ENCODE measurements at places on chromosomes 13 and 19.

- DNase-seq: no peak
Measured at GRCh38 chr13:100789025-100789424, 114.4 kb upstream of the TMTC4 start.

- DNase-seq: no peak
Measured at GRCh38 chr13:45704854-45705695, 3.0 kb downstream of the CBY2 start.

GRCh38 chr13:50584856-50585580 lies 258.5 kb downstream of the DLEU7 start:
- no peak for DNase-seq

DNA sequence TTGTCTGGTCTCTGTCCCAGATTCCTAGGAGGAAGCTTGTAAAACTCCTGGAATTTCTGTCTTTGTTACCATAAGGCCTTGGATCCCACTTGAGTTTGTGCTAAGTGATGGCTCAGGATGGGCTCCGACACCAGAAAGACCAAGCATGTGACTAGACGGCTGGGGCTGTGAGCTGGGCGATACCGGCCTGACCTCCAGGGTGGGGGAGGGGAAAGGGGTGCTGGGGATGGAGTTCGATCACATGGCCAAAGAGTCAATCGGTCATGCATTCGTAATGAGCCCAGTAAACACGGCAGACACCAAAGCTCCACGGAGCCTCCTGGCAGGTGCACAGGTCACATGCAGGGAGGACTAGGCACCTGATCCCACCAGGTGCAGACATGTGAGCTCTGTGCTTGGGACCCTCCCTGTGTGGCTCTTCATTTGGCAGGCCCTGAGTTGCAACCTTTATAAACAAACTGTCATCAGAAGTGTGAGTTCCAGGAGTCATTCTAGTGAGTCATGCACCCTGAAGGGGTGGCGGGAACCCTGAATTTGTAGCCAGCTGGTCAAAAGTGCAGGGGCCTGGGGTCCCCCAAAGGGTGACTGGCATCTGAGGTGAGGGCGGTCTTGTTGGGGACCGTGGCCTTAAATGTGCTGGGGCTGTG lies 27.1 kb downstream of the ELAVL1 start:
- no peak for DNase-seq

DNA sequence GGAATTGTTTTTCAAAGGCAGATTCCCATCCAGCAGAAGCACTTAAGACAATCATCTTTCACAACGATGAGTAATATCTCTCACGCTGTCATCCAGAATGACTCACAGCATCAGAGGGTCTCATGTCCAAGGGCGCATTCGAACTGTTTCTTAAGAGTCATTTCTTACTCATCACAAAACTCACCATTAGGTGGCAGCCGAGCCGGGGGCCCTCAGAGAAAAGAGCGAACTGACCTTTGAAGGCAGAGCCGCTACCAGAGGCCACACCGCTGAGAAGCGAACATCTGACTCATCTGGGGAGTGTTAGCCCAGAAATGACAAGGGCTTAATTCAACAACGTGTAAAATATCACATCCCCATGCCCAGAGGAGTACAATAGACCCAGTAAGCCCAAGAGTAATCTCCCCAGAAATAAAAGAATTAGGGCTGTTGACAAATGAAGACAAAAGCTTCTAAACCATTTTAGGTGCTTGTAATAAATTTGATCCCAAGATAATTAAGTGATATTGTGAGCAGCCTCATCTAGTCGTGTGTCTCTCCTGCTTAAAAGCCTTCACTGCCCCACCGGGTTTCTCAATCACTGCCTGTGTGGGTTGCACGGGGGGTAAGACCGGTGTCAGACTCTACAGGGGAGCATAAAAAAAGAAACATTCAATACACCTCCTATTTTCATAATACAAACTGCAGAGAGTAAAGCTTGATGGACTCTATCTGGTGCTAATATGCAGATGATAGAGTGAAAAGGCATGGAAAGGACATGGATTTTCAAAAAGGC lies 96.2 kb downstream of the CYSLTR2 start:
- no peak for DNase-seq

DNA sequence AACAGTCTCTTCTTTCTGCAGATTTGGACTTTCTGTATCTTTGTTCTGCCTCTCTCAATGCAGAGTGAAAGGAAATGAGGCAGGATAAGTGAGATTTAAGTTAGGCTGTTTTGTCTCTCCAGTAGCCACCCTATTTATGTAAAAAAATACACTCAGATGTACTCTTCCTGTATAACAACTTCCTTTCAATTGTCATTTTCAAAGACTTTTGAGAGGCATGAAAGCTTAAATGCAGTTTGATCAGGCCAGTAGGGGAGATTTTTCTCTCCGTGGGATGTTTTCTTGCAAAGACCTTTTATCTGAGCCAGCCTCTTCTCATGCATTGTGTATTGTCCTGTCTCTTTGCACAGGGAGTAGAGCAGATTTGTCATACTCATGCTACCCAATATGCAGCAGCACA lies 166.8 kb downstream of the SLITRK5 start:
- no peak for DNase-seq

GRCh38 chr19:16115301-16116039 lies 3.8 kb downstream of the RAB8A start:
- no peak for DNase-seq

- no peak for DNase-seq
Measured at GRCh38 chr19:30630289-30631032, 258.3 kb downstream of the ZNF536 start.

DNA sequence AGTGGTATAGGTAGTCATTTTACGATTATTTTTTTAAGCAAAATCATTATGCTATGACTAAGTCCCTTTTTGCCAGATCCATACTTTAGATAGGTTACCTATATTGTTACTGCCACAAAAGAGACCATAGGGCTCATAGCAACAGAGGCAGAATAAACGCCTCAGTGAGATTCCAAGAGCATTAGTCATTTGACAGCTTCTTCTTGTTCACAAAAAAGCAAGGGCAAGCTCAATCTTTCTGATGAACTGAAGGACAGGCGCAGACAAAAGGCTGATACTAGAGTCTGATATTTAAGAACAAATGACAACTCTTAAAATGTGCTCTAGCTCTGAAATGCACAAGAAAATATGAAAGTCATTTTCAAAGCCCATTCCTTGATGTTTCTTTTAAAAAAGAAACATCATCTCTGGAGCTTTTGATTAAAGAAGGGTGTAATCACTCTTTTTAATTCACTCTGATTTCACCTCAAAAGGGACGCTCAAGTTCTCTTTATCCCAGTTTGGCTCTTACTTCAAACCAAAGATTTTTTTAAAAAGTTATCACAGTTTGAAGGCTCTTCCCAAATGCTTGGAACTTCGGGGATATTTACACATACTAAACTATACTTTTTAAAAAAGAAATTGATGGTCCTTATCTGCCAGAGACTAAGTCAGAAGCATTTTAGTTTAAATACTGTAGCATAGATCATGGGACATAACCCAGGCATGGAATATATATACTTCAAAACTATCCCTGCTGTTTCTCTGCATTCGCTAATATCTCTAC lies 187.2 kb downstream of the EFNB2 start:
- no peak for DNase-seq

Data from KBM-7 (cell line).